ENCODE measurements at places on chromosomes 4 and X.

- no peak for DNase-seq
Observed at GRCh38 chr4:41537292-41537890, 566 bp upstream of the LIMCH1 start.

DNA sequence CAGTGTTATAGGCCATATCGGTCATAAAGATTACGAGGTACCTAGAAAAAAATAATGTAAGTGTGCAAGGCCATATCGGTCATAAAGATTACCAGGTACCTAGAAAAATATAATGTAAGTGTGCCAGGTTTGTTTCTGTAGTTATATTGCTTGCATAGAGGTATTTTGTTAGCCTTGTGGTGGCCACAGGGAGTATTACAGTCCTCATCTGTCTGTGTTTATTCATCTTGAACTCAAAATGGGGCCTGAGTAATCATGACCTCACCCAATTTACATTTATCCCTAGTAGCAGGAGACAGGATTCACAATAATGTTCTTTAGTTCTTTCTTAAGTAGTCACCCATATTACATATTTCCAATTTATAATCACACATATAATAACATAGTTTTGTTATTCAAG, 459.7 kb downstream of the MID1IP1 start:
- no peak for DNase-seq

DNA sequence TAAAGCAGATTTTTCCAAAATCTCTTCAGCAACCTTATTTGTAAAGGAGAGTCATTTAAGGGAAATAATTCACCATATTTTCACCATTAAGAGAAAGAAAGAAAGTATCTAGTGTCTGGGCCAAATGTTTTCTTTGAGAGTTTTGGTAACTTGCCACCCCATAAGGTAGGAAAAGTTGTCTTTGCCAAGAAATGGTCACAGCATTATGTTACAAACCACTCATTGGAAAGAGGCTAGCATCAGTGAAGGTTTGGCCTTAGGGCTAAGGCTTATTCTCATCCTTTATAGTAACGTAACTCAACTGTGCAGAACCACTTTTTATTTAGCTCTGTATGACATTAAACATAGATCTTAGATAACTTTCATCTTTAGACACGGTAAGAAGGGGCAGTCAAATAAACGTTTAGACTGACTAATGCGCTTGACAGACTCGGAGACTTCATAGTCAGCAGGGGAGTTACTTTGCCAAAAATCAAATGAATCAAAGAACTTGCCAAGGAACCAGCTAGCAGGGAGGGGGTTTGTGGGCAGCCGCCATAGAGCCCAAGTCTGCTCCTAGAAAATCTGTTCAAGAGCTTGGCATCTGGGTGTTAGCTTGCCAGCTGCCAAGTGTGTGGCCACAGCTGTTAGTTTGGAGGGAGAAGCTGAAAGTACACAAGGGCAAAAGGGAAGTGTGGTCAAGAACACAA, 182.8 kb upstream of the GRID2 start:
- DNase-seq: no peak

DNA sequence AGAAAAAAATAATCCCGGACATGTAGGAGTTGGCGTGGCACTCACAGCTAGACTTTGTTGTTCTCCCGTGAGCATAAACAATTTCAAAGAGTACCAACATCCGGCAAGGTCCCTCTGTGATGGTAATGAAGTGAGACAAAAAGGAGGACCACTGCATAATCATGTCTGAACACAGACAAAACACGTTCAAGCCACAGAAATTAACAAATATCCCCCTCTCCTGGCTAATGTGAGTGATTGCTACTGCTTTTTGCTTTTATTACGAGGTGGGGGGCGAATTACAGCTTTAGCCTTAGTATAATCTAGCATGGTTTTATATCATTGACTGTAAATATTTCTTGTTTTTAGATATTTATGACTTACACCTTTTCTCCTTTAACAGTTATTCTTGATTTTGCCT, 118.5 kb downstream of the PLS3 start:
- DNase-seq: no peak

DNA sequence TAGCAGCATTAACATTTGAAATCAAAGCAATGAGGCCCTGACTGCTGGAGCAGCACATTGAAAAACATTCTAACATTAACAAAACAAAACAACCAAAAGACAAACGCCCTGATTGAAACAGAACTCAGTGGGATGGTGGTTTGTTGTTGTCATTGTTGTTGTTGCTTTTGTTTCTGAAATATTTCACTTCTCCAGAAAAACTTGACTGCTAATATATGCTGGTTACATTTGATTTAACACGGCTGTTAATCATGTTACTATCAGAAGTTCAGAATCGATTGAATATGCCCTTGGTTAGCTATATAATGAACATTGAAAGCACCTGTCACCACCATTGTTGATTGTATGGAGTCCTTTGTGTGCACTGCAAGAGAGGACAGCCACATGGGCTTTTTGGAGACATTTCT, 790.4 kb upstream of the GALNTL6 start:
- DNase-seq: no peak

GRCh38 chr4:10762561-10762960, 78.0 kb upstream of the CLNK start:
- no peak for DNase-seq

- DNase-seq: no peak
Observed at GRCh38 chr4:181656748-181657147, 586.5 kb upstream of the TENM3 start.

DNA sequence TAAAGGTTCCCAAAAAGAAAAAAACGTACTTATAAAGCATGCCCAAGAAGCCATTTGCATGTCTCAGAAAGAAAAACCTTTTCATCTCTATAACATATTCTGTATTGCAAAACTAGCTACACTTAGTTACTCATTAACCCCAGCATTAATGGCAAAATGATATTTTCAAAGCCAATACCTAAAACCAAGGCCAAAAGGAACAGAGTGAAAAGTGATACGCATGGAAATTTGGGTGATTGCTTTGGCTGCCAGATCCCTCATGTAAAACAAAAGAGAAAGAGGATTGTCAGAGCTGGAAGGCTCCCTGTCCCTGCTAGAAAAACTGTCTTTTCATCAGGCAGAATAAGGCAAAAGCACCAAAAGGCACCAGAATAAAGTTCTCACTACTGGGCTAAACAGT, 46.8 kb upstream of the RADX start:
- no peak for DNase-seq

- no peak for DNase-seq
Observed at GRCh38 chrX:39504850-39505259, 592.9 kb downstream of the BCOR start.

- DNase-seq: no peak
Observed at GRCh38 chrX:7071390-7071789, 76.1 kb upstream of the STS start.

GRCh38 chr4:142548491-142548890, 297.6 kb downstream of the INPP4B start:
- DNase-seq: no peak

DNA sequence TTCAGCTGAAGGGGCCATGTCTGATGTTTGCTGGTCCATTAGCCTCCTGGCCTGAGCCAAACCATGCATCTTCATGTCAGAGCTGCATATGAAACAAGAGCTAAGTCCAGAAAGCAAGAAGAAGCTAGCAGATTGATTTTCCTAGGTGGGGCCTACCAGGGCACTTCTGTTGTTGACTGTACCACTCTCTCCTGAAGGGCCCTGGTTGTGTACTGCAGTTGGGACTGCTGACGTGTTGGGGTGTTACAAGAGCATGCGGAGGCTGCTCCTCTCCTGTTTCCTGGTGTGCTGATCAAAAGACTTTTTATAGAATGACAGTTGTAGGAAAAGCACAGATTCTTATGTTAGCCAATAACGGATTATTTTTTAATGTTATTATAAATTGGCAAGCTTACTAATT, 145.1 kb downstream of the TBL1X start:
- no peak for DNase-seq

DNA sequence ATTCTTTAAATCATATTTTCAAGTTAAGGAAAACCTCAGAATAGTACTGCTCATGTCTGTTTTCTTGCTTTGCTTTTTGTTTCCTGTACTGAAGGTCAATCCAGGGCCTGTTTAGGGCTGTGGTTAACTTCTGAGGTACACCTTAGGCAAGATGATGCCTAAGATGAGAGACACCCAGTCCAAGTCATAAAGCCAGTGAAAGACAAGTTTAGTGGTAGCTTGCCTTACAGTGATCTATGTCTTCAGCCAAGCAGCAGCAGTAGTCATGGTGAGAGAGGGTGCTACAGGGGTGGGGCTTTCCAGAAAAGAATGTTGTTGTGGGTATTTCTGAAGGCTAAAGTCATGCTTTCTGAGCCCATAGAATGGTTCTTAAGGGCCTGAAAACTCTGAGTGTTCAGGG, 173.7 kb downstream of the VSIG4 start:
- no peak for DNase-seq
